Esophagus muscularis mucosa (tissue), 4 donors: ENCODE measurements at places on chromosomes 13 and 19. TPM values are rescaled to one million over a fixed set of nuclear protein-coding genes. Genes with fewer than 3 reads are reported as not detected.

FBXO46 gene
- 21.8 TPM for total RNA-seq

GRCh38 chr13:21075011-21075378 lies 13.6 kb upstream of the LATS2 start:
- peak overlapping the region; percentile 57 for H3K27ac ChIP-seq
- peaks cover 28% of the 10 kb centered on the region for H3K4me1 ChIP-seq
- no peaks in the 10 kb centered on the region for H3K36me3 ChIP-seq

GRCh38 chr13:36431204-36432105 lies 840 bp upstream of the CCNA1 start:
- H3K36me3 ChIP-seq: no peaks in the 10 kb centered on the region
- no peak for DNase-seq
- H3K27ac ChIP-seq: no peak overlapping the region
- peaks cover 8% of the 10 kb centered on the region for H3K27me3 ChIP-seq
- peak overlapping the region; percentile 55 for H3K4me3 ChIP-seq
- peaks cover 29% of the 10 kb centered on the region for H3K4me1 ChIP-seq

ATP4A gene
- not detected for total RNA-seq

GRCh38 chr13:77811381-77811780 lies 107.2 kb downstream of the EDNRB start:
- H3K36me3 ChIP-seq: no peaks in the 10 kb centered on the region
- H3K4me3 ChIP-seq: no peak overlapping the region
- H3K27me3 ChIP-seq: no peaks in the 10 kb centered on the region
- H3K27ac ChIP-seq: no peak overlapping the region
- H3K4me1 ChIP-seq: no peaks in the 10 kb centered on the region
- DNase-seq: no peak
